Adrenal gland (tissue), 19 donors: ENCODE measurements at places on chromosomes 5 and 9.
A peak's percentile ranks its signal among the peaks of the same experiment; 100 is the strongest.

DNA sequence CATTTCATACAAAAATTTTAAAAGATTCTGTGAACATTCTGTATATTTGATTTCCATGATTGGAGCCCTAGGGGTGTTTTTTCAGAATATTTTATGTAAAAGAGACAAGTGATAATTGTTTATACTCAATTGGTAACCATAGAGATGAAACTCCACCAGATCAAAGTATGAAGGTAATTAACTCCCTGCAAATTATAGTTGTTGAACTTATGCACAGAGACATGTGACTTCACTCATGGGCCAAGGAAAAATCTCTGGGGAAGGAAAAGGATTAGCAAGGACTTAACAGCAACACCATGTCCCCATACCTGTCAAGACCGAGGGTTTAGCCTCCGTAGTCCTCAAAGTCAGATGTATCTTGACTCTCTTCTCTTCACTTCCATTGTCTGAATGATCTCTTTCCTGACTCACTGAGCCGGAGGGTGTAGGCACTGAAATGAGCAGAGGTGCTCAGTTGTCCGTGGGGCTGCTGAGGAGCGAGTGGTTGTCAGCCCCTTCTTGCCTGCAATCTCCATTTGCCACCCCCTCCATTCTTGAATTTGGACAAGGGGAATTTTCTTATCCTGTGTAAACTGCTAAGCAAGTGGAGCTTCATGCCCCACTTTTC is 17.5 kb upstream of the CXCL14 start:
- DNase-seq = no peak

- no peak for DNase-seq
Measured at GRCh38 chr9:18555105-18555883, 81.3 kb downstream of the ADAMTSL1 start.

DNA sequence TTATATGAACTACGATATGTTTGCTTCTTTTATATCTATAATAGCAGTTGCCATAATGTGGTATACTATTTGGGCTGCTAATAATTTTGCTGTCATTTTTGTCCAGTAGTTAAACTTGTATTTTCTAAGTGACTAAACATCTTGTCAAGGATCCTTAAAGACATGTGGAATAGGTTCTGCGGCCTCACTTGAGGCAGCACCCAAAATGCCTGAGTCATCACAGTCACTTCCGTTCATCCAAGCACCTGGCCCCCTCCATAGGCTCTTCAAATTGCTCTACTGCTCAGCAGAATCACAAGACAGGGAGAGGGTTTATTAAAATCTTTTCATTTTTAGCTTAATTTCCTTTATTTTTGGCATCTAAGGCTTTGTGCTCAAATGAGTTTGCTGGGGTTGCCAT is 259.1 kb downstream of the AOPEP start:
- DNase-seq = no peak

GRCh38 chr5:96016216-96016615 is 54.6 kb upstream of the ELL2 start:
- no peak for DNase-seq

- DNase-seq = peak; percentile 77
Measured at GRCh38 chr5:150904479-150905311, at the start of gene ZNF300. Gene ZNF300, minus strand, starts transcription at chr5:150904980. Its CDS starts 1,825 bp downstream, at chr5:150903155.

- no peak for DNase-seq
Measured at GRCh38 chr5:74252044-74252443, 388.5 kb downstream of the ENC1 start.

DNA sequence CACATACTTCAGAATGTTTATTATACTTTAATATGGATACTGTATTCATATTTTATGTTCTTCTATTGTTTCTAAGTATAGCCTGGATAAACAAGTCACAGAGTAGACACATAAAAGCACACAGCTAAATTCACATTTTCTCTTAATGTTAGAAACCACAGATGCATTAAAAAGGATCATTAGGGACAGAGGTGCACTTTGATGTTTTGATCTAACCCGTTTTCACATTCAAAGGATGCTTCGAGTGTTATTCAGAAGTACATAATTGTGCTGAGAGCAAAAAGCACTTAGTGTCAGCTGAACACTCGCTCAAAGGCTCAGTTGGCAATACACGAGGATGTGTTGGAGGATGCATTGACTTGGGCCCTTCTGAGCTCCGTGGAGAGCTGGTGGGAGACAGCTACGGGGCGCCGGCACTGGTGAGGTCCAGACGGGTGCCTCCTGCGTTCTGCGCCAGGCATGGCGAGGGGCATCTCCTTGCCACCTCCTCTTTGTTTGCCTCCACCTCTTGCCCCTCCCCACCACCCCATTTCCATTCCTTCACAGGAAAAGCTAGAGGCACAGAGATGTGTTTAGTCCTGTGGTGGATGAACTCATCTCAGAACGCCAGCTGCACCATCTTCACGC is 35.5 kb downstream of the MED10 start:
- DNase-seq = no peak

GRCh38 chr9:80440724-80441123 is 869.0 kb downstream of the TLE4 start:
- no peak for DNase-seq

DNA sequence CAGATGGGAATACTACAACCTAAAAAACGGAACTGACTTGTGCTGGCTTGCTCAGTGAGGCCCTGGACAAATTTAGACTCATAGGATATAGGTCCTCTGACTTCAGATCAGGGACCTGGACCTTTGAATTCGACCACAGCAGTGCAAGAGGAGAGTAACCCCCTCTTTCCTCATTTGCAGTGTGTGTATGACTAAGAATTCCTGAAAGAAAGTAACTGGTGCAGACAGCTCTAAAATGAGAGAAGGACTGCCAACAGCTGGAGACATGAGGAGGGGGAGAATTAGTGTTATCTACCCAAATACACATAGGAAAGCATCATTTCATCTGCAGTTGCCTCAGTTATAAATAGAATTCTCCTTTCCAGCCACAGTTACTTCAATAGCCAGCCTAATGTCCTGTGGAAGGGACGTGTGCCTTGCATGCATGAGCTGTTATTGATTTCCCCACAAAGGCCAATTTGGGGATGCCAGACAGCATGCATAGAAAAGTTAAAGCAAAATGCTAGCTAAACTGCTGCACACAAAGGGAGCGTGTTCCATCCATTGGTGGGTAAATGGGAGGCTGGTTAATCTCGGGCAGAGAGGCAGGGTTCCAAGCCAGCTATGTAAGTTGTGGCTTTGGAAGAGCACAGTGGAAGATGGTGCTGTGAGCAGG is 442.7 kb downstream of the CDK5RAP2 start:
- no peak for DNase-seq

- no peak for DNase-seq
Measured at GRCh38 chr5:33736510-33736909, 155.3 kb downstream of the ADAMTS12 start.

GRCh38 chr9:135779571-135779970 is 77.6 kb downstream of the KCNT1 start:
- no peak for DNase-seq

GRCh38 chr9:129414993-129415941 is 205.6 kb downstream of the C9orf50 start:
- no peak for DNase-seq

- DNase-seq = no peak
Measured at GRCh38 chr5:27906931-27907601, 868.7 kb upstream of the CDH9 start.
